HFFc6 (cell line): ENCODE measurements at places on chromosomes 6 and 20. TPM values are rescaled to one million over a fixed set of nuclear protein-coding genes. Genes with fewer than 3 reads are reported as not detected.

GRCh38 chr6:139904568-139904967 lies 530.1 kb upstream of the CITED2 start:
- H3K36me3 ChIP-seq, result peaks cover 4% of the 10 kb centered on the region; the same call in 1 of the 2 replicates
- no peak overlapping the region for H3K4me3 ChIP-seq
- no peaks in the 10 kb centered on the region for H3K27me3 ChIP-seq

DNA sequence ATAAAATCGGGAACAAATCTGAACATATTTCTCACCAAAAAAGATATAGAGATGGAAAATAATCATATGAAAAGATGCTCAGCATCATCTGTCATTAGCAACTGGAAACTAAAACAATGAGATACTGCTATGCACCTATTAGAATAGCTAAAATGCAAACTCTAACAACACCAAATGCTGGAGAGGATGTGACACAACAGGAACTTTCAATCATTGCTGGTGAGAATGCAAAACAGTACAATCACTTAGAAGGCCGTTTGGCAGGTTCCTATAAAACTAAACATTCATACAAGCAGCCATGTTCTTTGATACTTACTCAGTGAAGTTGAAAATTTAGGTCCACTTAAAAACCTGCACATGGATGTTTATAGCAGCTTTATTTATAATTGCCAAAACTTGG lies 67.0 kb downstream of the FAM50B start:
- H3K4me3 ChIP-seq, result no peak overlapping the region
- DNase-seq, result no peak
- no peaks in the 10 kb centered on the region for H3K27me3 ChIP-seq
- peaks cover 20% of the 10 kb centered on the region for H3K36me3 ChIP-seq
- H3K27ac ChIP-seq, result no peak overlapping the region

DNA sequence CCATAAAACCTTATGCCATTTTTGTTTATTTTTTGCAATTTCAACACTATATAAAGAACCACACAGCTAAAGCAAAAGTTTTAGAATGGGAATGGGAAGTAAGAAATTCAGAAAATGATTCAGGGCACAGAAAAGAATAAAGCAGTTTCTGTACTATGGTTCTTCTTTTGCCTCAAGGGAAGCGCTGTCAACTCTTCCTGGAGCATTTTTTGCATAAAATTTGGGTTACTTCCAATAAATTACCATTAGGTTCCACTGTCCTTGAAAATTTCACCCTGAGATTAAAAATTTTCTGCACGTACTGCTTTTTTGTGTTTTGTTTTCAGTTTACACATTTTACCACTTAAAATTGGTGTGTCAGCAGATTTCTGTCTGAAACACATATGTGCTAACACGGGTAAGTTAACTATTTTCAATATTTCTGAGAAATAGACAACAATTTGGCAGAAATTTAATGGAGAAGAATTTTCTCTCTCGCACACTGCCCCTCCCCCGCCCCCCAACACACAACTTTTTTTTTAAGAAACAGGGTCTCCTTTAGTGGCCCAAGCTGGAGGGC lies 79.6 kb downstream of the ADAT2 start:
- H3K36me3 ChIP-seq, result no peaks in the 10 kb centered on the region
- H3K4me3 ChIP-seq, result no peak overlapping the region
- DNase-seq, result no peak
- H3K4me1 ChIP-seq, result peaks cover 10% of the 10 kb centered on the region

GRCh38 chr20:4120921-4121321 lies 105.6 kb upstream of the RNF24 start:
- H3K4me3 ChIP-seq, result no peak overlapping the region
- no peaks in the 10 kb centered on the region for H3K36me3 ChIP-seq
- no peaks in the 10 kb centered on the region; the same call in none of the 2 replicates for H3K27me3 ChIP-seq
- no peak overlapping the region for H3K27ac ChIP-seq
- no peak for DNase-seq
- peaks cover 16% of the 10 kb centered on the region for H3K4me1 ChIP-seq

- no peaks in the 10 kb centered on the region for H3K27me3 ChIP-seq
- no peaks in the 10 kb centered on the region for H3K4me1 ChIP-seq
Measured at GRCh38 chr6:95232446-95232845, 344.9 kb upstream of the MANEA start.

- no peak overlapping the region for H3K4me3 ChIP-seq
- no peak for DNase-seq
- H3K4me1 ChIP-seq, result no peaks in the 10 kb centered on the region
Measured at GRCh38 chr6:103672169-103672568, 1187.5 kb downstream of the HACE1 start.

GRCh38 chr20:18197382-18198070 lies 59.9 kb downstream of the KAT14 start:
- H3K27me3 ChIP-seq, result peaks cover 2% of the 10 kb centered on the region; the same call in 1 of the 2 replicates
- DNase-seq, result no peak
- H3K4me3 ChIP-seq, result no peak overlapping the region
- H3K4me1 ChIP-seq, result no peaks in the 10 kb centered on the region
- H3K27ac ChIP-seq, result no peak overlapping the region
- H3K36me3 ChIP-seq, result no peaks in the 10 kb centered on the region

GRCh38 chr20:59145247-59145923 lies 18.2 kb upstream of the ZNF831 start:
- DNase-seq, result no peak
- H3K4me1 ChIP-seq, result no peaks in the 10 kb centered on the region
- no peak overlapping the region for H3K4me3 ChIP-seq
- H3K27ac ChIP-seq, result no peak overlapping the region

DNA sequence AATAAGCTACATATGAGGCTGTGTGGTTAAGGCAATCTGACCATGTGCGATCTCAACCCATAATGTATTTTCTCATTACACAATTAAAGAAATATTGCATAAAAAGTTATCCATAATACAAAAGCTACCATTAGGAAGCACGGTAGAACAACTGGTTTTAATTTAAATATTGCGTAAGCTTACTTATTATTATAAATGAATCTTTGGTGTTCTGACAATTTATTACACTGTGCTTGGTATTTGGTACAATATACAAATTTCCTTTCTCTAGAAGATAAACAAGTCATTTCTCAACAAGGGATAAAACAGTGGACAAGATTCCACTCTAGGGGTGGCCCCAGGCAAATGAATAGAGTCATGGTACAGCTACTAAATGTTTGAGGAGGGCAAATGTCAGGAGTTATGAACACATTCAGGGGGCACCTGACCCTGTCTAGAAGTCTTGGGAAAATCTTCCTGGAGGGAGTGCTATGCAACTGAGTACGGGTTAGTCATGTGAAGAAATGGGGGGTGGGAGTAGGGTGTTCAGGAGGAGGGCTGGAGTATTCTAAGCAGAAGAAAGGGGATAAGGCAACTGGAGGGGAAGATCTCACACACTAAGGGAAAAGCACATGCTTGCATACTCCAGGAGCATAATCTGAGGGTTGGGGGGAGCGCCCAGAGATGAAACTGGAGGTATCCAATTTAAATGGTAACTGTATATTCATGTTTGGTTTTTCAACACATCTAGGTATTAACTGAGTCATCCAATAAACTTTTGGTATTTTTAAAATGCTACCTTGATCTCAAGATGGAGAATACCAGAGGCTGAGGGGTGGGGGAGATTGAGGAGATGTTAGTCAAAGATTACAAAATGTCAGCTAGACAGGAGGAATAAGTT lies 296.9 kb upstream of the SGK1 start:
- no peak for DNase-seq
- H3K27me3 ChIP-seq, result peaks cover 2% of the 10 kb centered on the region; the same call in 1 of the 2 replicates
- H3K36me3 ChIP-seq, result no peaks in the 10 kb centered on the region
- no peak overlapping the region for H3K4me3 ChIP-seq
- no peak overlapping the region for H3K27ac ChIP-seq
- peaks cover 27% of the 10 kb centered on the region for H3K4me1 ChIP-seq

GRCh38 chr6:111959766-111960165 lies 86.5 kb upstream of the FYN start:
- H3K27ac ChIP-seq, result no peak overlapping the region
- H3K4me1 ChIP-seq, result peaks cover 10% of the 10 kb centered on the region
- no peak for DNase-seq
- no peak overlapping the region for H3K4me3 ChIP-seq
- H3K27me3 ChIP-seq, result peaks cover 5% of the 10 kb centered on the region

DNA sequence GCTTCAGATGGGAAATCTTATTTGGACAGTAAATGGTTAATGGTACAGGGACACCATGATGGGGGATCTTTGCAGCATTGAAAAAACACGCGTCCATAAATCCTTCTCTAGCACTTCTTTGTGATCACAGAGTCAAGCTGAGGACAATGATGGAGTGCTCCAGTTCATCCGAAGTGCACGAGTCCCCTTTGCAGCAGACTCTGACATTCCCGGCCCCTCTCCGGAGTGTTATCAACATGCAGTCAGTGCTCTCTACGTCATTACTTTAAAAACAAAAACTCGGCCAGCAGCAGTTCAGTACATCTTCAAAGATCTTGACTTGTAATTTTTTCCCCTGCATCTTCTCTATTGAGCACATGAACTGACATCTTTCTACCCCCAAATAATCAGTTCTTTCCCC lies 185.5 kb upstream of the AKAP12 start:
- H3K27me3 ChIP-seq, result no peaks in the 10 kb centered on the region; the same call in 1 of the 2 replicates
- DNase-seq, result no peak
- H3K4me1 ChIP-seq, result peaks cover 7% of the 10 kb centered on the region
- peaks cover 38% of the 10 kb centered on the region for H3K36me3 ChIP-seq
- peak overlapping the region; percentile 17; the same call in 1 of the 2 replicates for H3K27ac ChIP-seq
- no peak overlapping the region for H3K4me3 ChIP-seq

DNA sequence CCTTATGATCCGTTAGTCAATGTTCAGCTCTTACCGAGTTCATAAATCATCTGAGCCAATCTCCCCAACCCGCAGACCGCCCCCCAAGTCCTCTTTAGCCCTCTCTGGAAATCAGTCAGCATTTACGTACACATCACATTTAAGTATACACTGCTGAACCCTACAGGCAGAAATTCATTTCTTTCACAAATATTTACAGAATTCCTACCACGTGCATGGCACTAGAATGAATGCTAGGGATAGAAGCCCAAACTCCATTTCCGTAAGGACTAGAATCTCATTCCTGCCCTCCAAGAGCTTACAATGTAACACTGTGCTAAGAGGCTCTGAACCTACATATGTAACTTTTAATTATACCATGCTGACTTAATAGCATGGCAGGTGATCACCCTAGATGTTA lies 1.8 kb downstream of the OSER1 start:
- H3K27me3 ChIP-seq, result peaks cover 5% of the 10 kb centered on the region
- peaks cover 43% of the 10 kb centered on the region for H3K36me3 ChIP-seq
- DNase-seq, result peak; percentile 55
- H3K27ac ChIP-seq, result peak overlapping the region; percentile 96
- H3K4me1 ChIP-seq, result peaks cover 69% of the 10 kb centered on the region

- peak overlapping the region; percentile 42; the same call in 1 of the 2 replicates for H3K27ac ChIP-seq
- DNase-seq, result peak; percentile 5
- no peaks in the 10 kb centered on the region; the same call in 1 of the 2 replicates for H3K27me3 ChIP-seq
- no peaks in the 10 kb centered on the region for H3K36me3 ChIP-seq
Measured at GRCh38 chr6:138654715-138655634, 118.6 kb upstream of the CCDC28A start.

GRCh38 chr6:96907498-96907897 lies 9.8 kb upstream of the NDUFAF4 start:
- no peak overlapping the region for H3K4me3 ChIP-seq
- H3K36me3 ChIP-seq, result no peaks in the 10 kb centered on the region
- H3K27ac ChIP-seq, result no peak overlapping the region
- peaks cover 8% of the 10 kb centered on the region for H3K4me1 ChIP-seq
- H3K27me3 ChIP-seq, result peaks cover 18% of the 10 kb centered on the region

- no peak for DNase-seq
- H3K4me3 ChIP-seq, result no peak overlapping the region
- H3K36me3 ChIP-seq, result peaks cover 55% of the 10 kb centered on the region
- H3K27ac ChIP-seq, result no peak overlapping the region
- no peaks in the 10 kb centered on the region for H3K27me3 ChIP-seq
Measured at GRCh38 chr20:24972341-24972740, 20.2 kb downstream of the APMAP start.

GRCh38 chr20:49344975-49345374 lies 67.1 kb upstream of the ZNFX1 start:
- no peaks in the 10 kb centered on the region for H3K36me3 ChIP-seq
- peak overlapping the region; percentile 98 for H3K27ac ChIP-seq
- peaks cover 3% of the 10 kb centered on the region; the same call in 1 of the 2 replicates for H3K27me3 ChIP-seq
- peak overlapping the region; percentile 87 for H3K4me3 ChIP-seq

GRCh38 chr6:106536851-106537250 lies 92.4 kb downstream of the RTN4IP1 start:
- peaks cover 67% of the 10 kb centered on the region for H3K4me1 ChIP-seq
- H3K27ac ChIP-seq, result 0 out of 2 replicates have a peak overlapping the region, but pooled peaks have one; percentile 30
- H3K27me3 ChIP-seq, result no peaks in the 10 kb centered on the region

DNA sequence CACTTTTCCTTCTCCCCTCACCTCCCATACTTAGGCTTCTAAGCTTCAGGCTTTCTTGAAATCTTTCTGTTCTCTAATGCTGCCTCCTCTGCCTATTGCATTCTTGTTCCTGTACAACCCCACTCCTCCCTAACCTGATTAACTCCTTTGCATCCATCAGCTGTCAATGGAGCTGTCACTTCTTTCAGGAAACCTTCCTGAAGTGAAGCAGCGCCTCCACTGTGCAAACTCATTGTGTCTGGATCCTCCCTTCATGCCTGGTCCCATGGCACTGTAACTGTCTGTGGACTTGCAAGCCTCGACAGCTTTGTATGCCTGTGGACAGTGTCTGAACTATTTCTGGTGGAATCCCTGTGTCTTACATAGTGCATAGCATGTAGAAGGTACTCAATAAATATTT lies 185.0 kb downstream of the HS3ST5 start:
- no peak for DNase-seq
- H3K4me1 ChIP-seq, result no peaks in the 10 kb centered on the region
- H3K4me3 ChIP-seq, result no peak overlapping the region
- no peaks in the 10 kb centered on the region for H3K36me3 ChIP-seq
- H3K27ac ChIP-seq, result no peak overlapping the region

- 0 out of 2 replicates have a peak, but pooled peaks cover 1% of the 10 kb centered on the region for H3K27me3 ChIP-seq
- H3K4me3 ChIP-seq, result no peak overlapping the region
- DNase-seq, result no peak
- H3K4me1 ChIP-seq, result peaks cover 7% of the 10 kb centered on the region
- H3K36me3 ChIP-seq, result peaks cover 18% of the 10 kb centered on the region; the same call in 1 of the 2 replicates
Measured at GRCh38 chr20:3323398-3323797, 84.1 kb downstream of the DNAAF9 start.

- peaks cover 22% of the 10 kb centered on the region for H3K4me1 ChIP-seq
- H3K27me3 ChIP-seq, result peaks cover 2% of the 10 kb centered on the region
- H3K4me3 ChIP-seq, result no peak overlapping the region
Measured at GRCh38 chr20:23643659-23644058, 5.9 kb upstream of the CST3 start.

- peaks cover 6% of the 10 kb centered on the region for H3K36me3 ChIP-seq
- peaks cover 23% of the 10 kb centered on the region for H3K27me3 ChIP-seq
- H3K4me1 ChIP-seq, result peaks cover 6% of the 10 kb centered on the region; the same call in 1 of the 2 replicates
- H3K4me3 ChIP-seq, result no peak overlapping the region
- H3K27ac ChIP-seq, result no peak overlapping the region; the same call in 1 of the 2 replicates
- no peak for DNase-seq
Measured at GRCh38 chr20:50592282-50593004, 82.3 kb downstream of the PTPN1 start.

The GLP1R gene
- not detected in 3 replicates for total RNA-seq

The FAM209B gene
- 0.36 TPM in 1 of 3 replicates, not detected in the others for total RNA-seq

The AVP gene
- total RNA-seq, result not detected in 3 replicates

The EFCAB8 gene
- total RNA-seq, result 0.37 TPM in 1 of 3 replicates, not detected in the others

The RIPPLY2 gene
- not detected in 3 replicates for total RNA-seq

The PACSIN1 gene
- not detected in 3 replicates for total RNA-seq

The MAFB gene
- not detected in 3 replicates for total RNA-seq
